Non-pigmented ciliary epithelial cell (primary cell): ENCODE measurements at places on chromosomes 11 and 22.

DNA sequence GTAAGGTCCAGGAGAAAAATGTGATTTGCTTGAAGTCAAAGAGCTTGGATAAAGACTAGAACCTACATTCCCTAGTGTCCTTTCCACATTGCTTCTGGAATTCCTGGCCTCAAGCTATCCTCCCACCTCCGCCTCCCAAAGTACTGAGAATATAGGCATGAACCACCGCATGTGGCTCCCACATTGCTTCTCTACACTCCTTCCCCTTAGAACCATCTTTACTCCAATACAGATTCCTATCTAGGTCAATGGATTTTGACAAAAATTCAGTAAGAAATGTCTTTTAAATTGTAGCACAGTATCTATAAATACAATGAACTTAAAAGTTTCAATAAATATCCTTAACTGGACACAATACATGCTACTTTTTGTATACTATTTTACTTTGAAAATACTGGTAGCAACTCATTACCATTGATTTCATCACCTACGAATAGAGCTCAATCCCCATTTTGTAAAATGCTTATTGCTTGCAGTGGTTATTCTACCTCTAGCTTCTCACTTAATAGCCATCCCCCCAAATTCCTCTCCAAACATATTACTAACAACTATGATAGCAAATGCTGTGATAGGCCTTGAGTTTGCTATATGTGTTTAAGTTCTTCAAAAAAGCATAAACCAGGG is 53.4 kb downstream of the GAB2 start:
- no peak for DNase-seq

GRCh38 chr22:30444632-30445437 is 19.3 kb downstream of the MTFP1 start:
- no peak for DNase-seq

- no peak for DNase-seq
Observed at GRCh38 chr11:93659196-93659595, 2.3 kb upstream of the CEP295 start.

DNA sequence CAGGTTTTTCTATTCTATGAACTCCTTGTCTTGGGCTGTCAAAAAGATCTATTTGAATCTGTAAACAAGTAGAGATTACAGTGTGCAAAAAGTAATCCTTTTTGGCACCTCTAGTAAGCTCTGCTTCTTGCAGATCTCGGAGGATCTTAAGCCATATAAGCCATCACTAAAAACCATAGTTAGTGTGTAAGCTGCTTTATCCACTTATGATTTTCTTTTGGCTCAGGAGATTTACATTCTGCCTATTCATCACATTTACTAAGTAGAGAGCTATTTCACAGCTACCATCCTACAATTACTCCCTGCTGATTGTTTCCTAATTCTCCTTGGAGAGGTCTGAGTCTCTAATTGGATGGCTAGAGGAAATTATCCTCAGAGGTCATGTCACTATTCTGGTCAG is 385.7 kb downstream of the AASDHPPT start:
- DNase-seq = no peak

- DNase-seq = no peak
Observed at GRCh38 chr11:34278693-34279297, 79.0 kb downstream of the ABTB2 start.

DNA sequence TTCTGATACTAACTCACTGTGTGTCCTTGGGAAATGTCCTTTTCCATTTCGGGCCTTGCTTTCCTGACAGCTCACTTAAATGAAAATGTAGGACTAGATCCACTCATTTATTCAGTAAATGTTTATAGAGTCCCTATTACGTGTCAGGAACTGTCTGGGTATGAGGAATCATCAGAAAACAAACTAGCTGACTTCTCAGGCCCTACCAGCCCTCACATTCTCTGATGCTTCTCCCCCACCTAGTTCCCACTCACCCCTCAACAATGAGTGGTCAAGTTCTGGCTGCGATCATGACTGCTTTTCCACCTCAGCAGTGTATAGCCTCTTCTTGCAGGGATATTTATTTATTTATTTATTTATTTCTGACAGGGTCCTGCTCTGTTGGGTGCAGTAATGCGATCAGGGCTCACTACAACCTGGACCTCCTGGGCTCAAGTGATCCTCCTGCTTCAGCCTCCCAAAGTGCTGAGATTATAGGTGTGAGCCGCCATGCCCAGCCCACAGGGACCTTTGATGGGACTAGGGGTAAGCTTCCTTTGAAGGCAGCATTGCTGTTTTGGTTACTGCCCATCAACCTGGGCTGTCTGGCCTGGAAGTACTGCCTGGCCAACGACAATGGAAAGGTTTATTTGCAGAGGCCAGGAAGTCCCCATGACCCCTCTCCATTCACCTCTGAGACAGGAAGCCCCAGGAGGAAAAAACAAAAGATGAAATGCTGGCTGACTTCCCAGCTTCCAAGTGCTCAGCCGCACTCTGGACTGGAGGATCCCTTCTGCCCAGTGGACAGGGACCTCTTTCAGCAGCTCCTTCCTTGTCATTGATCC is 33.1 kb upstream of the POLD3 start:
- no peak for DNase-seq

GRCh38 chr11:75773595-75774353 is 5.2 kb downstream of the DGAT2 start:
- no peak for DNase-seq

DNA sequence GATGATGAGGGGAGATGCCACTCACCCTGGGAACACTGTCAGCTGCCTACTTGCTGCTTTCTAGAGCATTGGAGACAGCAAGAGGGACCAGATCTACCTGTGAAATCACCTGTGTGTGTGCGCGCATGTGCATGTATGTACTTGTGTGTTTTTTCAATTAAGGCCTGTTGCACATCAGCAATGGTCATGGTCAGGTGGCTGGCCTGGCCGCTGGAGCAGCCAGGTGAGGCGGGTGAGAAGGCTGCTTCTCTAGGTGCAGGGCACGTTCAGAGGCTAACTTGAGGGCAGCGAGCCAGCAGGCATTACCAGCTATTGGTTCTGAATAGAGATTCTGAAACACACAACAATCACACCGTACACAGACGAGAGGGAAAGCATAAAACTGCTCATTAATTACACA is 65.1 kb downstream of the PARVG start:
- no peak for DNase-seq

GRCh38 chr11:110071197-110071596 is 22.0 kb upstream of the ZC3H12C start:
- no peak for DNase-seq

GRCh38 chr11:126159719-126160344 is 51.6 kb downstream of the RPUSD4 start:
- no peak for DNase-seq
